ENCODE measurements at places on chromosomes 11 and 22.

- DNase-seq: peak; percentile 58
Observed at GRCh38 chr11:80595011-80595410, 1154.2 kb upstream of the TENM4 start.

DNA sequence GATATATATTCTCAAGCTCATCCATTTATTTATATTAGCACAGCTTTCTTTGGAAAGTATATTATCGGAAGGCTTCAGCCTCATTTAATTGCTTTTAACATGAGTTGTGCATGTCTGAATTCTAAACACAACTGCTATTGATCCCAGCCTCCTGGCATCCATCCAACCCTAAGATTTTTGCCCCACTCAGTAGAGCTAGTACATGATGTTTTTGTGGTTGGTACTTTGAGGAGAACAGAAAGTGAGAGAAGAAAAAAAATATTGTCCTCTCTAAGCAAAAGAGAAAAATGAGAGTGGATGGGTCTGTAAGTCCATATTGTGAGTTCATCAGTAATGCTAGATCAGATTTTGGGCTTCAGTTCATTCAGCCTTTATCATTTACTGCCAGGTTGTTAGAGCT, 198.7 kb downstream of the DDX10 start:
- no peak for DNase-seq

GRCh38 chr11:72446929-72447769, 12.8 kb upstream of the CLPB start:
- DNase-seq: peak; percentile 59

GRCh38 chr11:66734215-66734614, 5.2 kb upstream of the SPTBN2 start:
- DNase-seq: no peak

- DNase-seq: peak; percentile 85
Observed at GRCh38 chr11:65786786-65787636, at the start of gene OVOL1. Gene OVOL1, plus strand, starts transcription at chr11:65787063. Its CDS starts 311 bp downstream, at chr11:65787374.

- DNase-seq: no peak
Observed at GRCh38 chr11:11946878-11947277, 61.5 kb downstream of the DKK3 start.

DNA sequence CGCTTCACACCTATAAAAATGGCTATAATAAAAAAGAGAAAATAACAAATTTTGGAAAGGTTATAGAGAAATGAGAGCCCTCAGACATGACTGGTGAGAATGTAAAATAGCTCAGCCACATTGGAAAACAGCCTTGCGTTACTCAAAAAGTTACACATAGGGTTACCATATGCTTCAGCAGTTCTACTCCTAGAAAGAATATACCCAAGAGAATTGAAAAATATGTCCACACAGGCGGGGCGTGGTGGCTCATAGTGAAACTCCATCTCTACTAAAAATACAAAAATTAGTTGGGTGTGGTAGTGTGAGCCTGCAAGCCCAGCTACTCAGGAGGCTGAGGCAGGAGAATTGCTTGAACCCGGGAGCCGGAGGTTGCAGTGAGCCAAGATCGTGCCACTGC, 7.6 kb upstream of the JHY start:
- no peak for DNase-seq

- DNase-seq: no peak
Observed at GRCh38 chr11:28481616-28482480, 373.7 kb downstream of the METTL15 start.

DNA sequence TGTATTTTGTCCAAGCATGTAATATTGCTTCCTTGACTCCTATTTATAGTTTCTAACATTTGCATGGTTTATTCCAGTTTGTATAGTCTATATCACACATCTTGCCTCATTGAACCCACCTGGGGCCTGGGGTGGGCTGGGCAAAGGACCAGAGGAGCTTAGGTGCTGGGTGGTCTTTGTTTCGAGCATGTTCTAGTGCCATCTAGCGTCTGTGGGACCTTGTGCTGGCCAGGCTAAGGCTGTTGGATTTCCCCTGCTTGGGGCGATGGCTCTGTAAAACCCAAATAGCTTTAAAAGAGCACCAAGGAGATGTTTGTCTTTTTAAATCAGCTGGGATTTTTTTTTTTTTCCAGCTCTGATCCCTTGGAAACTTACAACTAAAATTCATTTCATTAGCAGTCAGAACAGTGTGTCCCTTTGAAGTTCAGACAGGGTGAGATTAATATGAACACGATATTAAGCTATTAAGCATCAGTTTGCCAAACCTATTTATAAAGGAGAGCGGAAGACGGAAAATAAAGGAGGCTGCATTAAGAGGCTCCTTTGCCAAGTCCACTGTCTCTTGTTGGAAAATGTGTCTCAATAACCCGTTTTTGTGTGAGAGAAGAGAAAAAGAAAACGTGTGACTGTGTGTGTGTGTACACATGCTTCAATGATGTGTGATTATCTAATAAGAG, 157.4 kb downstream of the COMMD9 start:
- DNase-seq: no peak

DNA sequence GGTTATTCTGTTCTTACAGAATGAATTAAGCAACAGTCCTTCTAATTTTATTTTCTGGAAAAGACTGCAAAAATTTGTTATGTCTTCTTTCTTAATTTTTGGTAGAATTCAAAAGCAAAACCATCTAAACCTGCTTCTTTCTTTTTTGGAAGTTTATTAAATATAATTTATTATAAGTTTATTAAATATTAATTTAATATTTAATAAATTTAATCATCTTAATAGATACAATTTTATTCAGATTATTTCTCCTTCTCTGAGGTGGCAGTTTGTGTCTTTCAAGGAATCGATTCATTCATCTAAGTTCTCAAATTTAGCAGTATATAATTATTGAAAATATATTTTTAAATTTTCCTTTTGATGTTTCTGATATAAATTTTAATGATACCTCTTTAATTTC, 837.5 kb upstream of the LRRC4C start:
- DNase-seq: no peak
